ENCODE measurements at places on chromosomes 16 and 17.

DNA sequence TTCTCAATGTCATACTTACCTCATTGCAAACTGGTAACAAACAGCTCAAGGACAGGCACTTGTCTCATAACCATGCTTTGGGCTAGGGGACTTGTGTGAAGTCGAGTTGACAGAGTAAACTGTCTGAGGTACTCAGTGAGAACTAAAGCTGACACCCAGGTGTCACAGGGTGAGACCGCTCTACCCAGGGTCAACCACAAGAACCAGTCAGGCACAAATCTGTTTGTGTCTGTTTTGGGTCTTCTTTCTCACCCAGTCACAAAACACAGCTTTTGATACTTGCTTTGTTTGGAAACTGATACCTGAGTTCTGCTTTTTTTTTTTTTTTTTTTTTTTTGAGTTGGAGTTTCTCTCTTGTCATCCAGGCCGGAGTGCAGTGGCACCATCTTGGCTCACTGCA is 161.1 kb downstream of the STX8 start:
- DNase-seq, result no peak

DNA sequence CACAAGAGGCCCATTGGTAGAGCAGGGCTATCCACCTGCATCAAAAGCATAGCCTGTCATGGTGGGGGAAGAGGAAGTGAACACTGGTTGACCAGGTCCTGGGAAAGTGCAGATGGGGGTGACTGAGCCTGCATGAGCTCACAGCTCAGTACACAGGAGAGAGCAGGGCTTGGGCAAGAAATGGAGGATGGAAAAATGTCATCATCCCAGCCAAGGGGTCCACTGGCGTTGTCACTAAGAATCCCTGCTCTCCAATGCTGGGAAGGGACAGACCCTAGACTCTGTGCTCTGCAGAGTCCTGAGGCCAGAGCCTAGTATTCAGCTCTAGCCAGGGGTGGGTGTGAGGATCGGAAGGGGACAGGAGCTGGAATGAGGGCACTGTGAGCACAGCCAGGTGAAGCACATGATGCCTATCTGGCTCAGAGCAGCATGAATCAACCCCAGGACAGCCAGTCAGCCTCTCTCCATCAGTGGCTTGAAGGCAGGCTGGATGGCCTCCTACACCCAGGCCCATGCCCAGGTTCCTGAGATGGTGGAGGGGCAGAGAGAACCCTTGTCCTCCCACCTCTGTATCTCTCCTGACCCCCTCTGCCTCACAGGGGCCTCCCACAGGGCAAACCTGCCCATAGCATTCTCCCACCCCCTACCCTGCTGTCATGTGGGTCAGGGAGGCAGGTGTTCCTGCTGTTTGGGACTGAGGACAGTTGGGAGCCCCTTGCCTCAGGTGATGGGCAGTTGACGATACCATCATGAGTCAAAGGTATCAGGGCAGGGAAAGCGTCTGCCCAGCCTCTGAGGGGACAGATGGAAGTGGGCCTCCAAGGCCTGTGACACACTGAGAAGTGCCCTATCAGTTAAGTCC is 13.8 kb upstream of the CTCF start:
- DNase-seq, result no peak

GRCh38 chr17:80246726-80247125 is 13.9 kb upstream of the RNF213 start:
- no peak for DNase-seq

GRCh38 chr16:66378741-66379570 is 12.5 kb downstream of the CDH5 start:
- DNase-seq, result no peak

- no peak for DNase-seq
These were observed 2.3 kb upstream of the MT2A start for GRCh38 chr16:56606071-56606475.
